ENCODE measurements at places on chromosomes 4 and X.

GRCh38 chrX:45912316-45912715, 632.9 kb downstream of the ZNF674 start:
- DNase-seq = no peak

GRCh38 chr4:69092190-69092589, 4.1 kb upstream of the UGT2B7 start:
- no peak for DNase-seq

GRCh38 chr4:82748810-82749470, 49.7 kb downstream of the SCD5 start:
- no peak for DNase-seq

DNA sequence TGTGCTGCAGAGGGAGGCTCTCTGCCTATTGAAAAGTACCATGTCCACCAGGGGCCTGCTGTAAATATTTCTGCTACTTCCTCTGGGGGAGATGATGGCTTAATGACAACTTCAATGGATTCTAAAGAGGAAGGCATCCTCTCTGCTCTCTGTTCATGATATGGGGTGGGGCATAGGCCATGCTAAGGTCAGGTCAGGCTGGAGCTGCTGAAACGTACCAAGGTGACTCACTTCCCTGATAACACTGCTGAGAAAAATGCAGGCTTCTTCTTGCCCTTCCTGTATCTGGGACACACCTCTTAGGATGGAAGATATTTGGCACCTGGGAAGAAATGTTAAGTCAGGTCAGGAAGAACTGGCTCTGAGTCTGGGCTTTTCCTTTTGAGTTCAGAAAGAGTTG, 31.5 kb downstream of the HS3ST1 start:
- no peak for DNase-seq

DNA sequence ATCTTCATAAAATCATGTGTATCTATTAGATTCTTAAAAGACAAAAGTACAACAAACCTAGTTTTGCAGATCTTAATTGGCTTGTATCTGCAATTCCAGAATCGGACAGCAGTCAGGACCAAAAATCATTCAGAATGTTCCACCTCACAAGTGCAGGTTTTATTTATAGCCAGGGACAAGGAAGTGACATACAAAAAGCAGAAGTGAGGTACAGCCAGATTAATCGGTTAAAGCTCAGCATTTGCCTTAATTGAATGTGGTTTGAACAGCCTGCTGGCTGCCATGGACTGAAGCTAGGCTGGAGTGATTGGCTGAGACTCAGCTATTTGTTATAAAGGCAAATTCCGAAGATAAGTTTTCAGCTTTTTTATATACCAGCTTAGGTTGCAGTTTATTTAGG, 932.6 kb downstream of the C4orf33 start:
- DNase-seq = no peak

GRCh38 chrX:68930542-68931317, 101.9 kb downstream of the EFNB1 start:
- no peak for DNase-seq

- DNase-seq = no peak
Observed at GRCh38 chr4:182137343-182137742, 105.9 kb upstream of the TENM3 start.

- DNase-seq = no peak
Observed at GRCh38 chr4:77177199-77177598, 20.2 kb downstream of the CCNG2 start.

DNA sequence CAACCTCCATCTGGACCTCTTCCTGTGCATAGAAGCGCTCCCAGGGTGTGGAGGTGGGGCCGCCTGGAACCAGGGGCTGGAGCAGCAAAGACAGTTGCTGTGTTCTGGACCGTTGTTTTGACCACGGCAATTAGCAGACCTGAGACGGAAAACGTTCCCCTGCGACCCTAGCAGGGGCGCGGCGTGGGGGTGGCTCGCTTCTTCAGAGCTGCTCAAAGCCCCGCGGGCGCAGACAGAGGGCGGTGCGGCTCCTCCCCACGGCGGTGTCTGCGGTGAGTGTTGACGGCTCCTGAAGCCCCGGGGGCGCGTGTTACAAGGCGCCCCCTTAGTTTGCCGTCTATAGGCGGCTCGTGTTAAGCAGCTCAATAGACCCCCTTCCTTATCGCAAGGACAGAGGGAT, 79.2 kb downstream of the TRIML1 start:
- DNase-seq = no peak

GRCh38 chr4:110020139-110020538, 107.5 kb downstream of the EGF start:
- no peak for DNase-seq

DNA sequence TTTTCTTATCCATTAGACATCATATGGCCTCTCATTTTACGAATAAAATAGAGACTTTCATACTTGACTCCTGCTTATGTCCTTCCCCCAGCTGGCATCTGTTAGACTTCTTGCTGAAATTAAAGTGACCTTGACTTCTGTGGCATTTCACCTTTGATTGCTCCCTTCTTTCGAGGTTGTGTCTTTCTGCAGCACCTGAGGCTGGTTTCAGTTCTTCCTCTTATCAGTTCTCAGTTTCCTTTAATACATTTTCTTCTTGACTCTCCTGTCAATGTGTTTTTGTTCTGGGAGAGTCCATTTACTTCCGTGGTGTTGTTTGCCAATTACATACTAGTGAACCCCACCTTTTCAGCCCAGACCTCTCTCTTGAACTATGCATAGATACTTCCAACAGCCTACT, 81.6 kb downstream of the RBPJ start:
- DNase-seq = no peak

DNA sequence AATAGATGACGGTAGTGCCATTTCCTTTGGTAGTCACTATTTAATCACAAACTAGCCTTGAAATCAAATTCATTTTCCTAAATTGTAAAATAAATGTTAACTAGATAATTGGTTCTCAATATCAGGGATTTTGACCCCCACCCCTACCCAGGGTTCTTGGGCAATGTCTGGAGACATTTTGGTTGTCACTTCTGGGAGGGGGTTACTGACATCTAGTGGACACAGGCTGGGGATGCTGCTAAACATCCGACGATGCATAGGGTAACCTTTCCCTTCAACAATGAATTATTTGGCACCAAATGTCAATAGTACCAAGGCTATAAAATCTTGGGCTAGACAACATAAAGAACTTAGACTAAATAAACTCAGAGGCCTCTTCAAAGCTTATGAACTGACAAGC, 285.8 kb upstream of the TRPC5 start:
- no peak for DNase-seq

DNA sequence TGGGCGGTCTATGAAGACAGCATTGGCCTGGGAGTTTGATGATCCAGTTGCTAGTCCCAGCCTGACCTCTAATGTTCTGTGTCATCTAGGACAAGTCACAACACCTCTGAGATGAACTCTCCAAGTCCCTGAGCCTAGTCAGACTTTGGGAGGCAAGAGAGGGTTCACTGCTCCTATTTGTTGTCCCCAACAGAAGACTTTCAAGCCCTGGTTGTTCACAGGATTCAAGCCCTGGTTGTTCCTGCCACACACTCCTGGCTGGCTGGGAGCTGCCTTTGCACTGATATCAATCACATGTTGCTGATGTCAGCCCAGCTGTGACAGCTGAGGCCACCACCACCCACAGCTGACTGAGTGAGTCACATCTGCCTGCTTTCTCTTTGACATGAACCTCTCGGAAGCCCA, 253.2 kb upstream of the RASGEF1B start:
- peak; percentile 2 for DNase-seq

GRCh38 chr4:159551281-159551680, 448.4 kb downstream of the RAPGEF2 start:
- DNase-seq = no peak

GRCh38 chrX:274904-275475, 6.2 kb upstream of the PLCXD1 start:
- no peak for DNase-seq

DNA sequence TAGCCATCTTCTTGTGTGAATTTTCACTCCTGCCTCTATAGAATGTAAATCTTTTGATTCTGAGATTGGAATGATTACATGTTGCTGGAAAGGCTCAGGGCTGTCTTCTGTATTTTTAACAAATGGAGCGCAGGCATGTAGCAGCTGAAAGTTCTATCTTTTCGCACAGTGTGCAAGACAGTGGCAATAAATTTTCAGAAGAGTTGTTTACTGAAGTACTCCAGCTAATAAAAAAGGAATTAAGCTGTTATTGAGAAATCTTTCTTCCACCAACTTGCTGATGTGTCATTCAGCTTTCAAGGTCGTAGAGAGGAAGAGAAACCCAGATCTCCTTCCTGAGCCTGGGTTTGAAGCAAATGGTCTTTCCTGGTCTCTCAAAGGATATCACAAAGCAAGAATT, 122.0 kb upstream of the PUDP start:
- DNase-seq = no peak

- DNase-seq = no peak
Observed at GRCh38 chrX:7889680-7890079, 37.5 kb downstream of the PNPLA4 start.

GRCh38 chrX:55486736-55487135, 2.9 kb downstream of the USP51 start:
- DNase-seq = no peak

DNA sequence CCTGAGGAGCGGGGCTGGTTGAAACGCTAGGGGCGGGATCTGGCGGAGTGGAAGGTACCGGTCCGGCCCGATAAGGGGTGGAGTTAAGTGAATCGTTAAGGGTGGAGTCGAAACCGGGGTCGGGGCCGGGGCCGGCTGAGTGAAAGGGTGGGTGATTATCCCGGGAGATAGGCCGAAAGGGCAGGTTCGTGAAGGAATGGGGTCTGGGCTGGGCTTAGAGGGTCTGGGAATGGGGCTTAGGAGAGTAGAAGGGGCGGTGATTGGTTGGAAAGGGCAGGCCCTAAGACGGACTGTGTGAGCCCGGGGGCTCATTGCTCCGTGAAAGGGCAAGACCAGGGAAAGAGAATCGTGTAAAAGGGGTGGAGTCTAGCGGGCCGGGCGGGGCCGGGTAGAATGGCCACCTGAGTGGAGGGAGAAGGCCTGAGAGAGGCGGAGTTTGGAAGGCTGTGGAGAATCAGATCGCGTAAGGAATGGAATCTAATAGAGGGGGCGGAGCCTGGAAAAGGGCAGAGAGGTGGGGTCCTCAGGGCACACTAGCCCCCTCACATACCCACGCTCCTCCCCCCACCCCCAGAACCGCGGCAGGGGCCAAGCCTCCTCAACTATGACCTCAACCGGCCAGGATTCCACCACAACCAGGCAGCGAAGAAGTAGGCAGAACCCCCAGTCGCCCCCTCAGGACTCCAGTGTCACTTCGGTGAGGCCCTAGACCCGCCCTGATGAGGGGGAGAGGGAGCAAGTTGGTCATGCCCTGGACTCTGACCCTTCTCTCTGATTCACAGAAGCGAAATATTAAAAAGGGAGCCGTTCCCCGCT, 430 bp downstream of the HDAC6 start:
- peak; percentile 45 for DNase-seq

DNA sequence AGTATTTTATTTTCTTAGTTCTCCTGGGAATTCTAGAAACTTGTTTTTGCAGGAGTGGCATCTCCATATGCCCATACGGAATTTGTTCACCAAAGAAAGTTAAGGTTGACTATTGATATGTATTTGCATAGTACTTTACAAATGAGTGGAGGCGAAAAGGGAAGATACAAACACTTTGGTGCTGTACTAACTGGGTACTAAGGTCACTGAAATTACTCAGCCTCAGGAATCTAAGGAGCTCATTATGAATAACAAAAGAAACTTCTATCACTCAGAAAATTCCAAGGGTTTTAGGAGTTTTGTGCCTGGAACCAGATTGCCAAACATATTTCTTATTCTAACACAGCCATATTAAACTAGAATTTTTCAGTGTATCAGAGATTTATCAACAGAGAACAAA, 27.4 kb upstream of the TMPRSS11B start:
- DNase-seq = no peak

DNA sequence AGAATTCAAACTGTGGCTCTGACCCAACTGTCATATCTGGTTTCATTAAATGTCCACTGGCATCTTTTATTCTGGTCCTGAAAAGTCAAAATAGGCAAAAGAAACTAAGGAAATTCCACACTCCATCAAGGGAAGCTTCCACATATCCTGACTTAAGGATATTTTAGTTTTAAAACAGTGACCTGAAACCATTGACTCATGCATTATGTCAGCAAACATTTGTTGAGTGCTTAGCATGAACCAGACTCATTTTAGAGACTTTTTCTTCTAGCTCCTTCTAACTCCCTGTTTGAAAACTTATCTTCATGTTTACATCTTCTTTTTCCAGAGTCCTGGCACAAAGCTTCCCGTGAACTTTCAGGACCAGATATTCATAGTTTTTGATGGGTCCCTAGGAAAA, 6.9 kb upstream of the CXCL1 start:
- DNase-seq = no peak

- no peak for DNase-seq
Observed at GRCh38 chrX:2697741-2698299, 6.7 kb downstream of the CD99 start.

- DNase-seq = no peak
Observed at GRCh38 chr4:186936496-186937375, 213.1 kb upstream of the FAT1 start.

DNA sequence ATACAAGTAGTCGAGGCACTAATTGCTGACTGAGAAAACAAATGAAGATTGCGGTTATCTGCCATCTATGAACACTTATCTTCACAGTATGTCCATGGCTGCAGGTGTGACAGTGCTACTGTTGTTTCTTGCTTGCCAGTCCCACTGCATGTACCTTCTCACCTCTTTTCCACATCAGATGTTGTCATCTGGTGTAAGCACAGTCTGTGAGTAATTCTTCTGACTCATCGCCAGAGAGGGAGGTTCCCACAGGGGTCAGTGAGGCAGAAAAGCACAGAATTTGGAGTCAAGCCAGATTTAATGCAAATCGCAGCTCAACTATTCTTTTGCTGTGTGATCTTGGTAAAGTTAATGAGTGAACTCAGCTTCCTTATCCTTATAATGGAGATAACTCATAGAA, 144.4 kb downstream of the GLRA2 start:
- DNase-seq = no peak

DNA sequence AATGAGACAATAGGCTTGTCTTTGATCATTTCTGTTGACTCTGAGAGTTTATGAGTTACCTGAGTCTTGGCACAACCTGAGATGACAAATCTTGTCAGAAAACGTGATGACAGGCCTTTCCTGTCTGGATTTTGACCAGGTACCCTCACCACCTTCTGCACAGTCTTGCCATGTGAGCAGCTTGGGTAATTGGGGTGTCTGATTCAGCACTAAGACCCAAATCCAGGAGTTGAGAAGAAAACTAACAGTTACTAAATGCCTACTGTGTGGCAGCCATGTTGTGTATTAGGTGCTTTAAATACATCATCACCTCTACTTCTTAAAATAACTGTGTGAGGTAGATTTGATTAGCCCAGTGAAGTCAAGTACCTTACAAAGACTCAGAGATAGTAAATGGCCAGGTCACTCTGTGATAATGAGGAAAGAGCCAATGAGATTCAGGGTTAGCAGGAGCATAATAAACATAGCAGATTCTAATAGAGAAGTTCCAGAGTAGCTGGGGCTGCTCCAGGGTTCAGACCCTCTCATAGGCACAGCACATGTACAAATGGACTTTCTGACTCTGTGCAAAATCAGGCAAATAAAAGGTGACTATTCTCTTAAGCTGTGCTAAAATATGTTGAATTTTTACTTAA, 2.8 kb downstream of the EREG start:
- no peak for DNase-seq

DNA sequence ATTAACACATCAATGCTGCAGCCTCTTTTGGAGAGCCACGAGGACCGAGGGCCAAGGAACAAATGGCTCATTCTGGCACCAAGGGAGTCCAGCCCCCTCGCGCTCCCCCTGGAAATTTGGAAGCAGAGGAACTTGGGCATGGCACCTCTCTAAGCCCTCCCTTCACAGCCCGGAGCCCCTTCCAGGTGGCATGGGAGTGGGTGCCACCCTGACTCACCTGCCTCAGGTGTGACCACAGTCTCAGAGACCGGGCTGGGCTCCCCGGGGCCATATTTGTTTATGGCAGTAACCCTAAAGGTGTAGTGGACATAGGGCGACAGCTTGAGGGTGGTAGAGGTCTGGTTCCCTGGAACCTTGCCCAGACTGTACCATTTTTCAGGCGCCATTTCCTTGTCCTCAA, 18.8 kb downstream of the L1CAM start:
- DNase-seq = no peak

Measured in stimulated activated CD4-positive, alpha-beta T cell treated with anti-CD3 and anti-CD28 coated beads, TNF-alpha, amount 100 ng/mL, for 1 hour (primary cell).